ENCODE measurements at places on chromosomes 4 and X.
A peak's percentile ranks its signal among the peaks of the same experiment; 100 is the strongest.

DNA sequence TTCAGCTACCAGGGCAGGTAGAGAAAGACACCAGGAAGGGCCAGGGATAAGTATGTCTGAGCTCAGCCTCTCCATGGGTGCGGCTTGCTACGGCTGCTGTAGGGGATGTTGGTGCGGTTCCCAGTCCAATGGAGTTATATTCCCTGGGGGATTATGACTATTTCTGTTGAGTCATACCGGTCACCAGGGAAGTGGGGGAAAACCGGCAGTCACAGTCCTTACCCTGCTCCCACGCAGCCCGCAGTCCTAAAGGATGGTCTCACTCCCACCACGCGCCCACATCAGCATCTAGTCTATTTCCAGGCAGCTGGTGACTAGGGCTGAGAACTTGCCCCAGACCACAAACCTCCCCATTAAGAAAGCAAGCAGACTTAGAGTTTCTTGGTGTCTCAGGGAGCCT is 191.6 kb downstream of the VEGFC start:
- peak; percentile 43 for DNase-seq

- no peak for DNase-seq
These were observed 5.8 kb upstream of the CLNK start for GRCh38 chr4:10690185-10690907.

DNA sequence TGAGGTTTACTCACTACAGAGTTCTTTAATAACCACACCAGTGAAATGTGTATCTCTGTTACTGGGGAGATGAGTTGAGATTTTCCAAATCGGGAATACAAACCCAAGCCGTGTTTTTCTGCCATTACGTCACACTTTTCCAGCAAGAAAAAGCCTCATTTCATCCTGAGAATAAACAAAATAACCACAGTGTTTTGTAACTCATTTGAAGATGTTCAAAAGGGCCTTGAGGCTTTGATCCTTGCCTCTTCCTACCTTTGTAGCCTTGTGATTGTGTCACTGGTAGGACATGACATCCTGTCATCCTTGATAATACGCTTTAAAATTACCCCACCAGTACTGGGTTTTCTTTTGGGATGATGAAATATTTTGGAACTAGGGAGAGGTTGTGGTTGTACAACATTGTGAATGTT is 2.9 kb downstream of the USP11 start:
- no peak for DNase-seq

GRCh38 chr4:54110019-54110416 is 10.1 kb downstream of the GSX2 start:
- DNase-seq, result no peak

DNA sequence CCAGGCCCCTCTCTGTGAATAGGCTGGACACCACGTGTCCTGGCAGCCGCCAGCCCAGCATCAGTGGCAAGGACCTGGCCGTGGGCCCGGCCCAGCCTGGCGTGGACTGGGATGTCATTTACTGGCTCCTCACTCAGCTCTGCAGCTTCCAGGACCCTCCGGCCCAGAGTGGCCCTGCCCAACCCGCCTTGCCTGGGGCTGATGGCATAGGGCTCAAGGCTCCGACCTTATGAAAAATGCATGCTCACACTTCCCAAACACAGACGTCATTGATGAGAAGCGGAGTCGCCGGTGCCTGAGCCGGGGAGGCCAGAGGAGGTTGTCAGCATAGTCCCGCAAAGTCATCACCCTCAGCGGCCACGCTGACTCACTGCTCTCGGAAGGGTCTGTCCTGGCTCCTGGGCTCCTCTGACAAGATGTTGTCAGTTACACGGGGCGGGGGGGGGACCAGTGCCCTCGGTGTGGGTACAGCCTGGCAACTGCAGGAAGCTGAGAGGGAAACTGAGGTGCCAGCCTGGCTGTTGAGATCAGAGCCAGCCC is 14.3 kb downstream of the CFAP99 start:
- peak; percentile 18 for DNase-seq

GRCh38 chrX:8805974-8806373 is 4.8 kb upstream of the FAM9A start:
- no peak for DNase-seq

- no peak for DNase-seq
These were observed 1360.9 kb downstream of the STIM2 start for GRCh38 chr4:28221536-28221935.

DNA sequence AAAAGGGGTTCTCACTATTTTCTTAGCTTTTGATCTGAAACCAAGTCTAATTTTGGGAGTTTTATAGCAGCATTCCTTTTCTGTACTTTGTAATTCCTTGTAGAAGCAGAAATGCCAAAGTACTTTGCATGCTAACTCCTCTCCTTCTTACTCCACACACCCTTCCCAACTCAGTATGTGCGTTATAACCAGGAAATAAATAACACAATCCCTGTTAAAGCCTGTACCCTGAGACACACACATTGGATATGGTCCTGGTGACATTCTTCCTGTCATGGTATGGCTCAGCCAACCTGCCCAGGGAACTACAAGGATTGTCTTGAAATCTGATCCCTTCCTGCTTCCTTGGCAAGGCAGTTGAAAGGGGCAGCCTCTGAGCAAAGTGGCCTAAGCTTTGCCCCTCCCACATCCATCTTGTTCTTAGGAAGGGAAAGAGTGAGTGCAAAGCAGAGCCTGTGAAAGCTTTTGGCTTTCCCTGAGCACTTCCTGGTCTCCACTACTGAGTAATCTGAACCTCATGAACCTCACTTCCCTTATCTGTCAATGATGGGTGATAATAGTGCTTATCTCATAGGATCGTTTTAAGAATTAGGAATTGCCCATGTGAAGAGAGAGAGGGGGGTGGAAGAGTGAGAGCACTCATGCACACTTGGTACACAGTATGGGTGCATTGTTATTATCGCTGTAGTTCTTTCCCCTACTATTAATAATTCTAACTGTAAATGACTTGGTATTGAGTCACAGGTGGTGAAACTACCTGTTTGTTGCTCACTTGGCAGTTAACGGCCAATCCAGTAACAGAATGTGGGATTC is 109.3 kb downstream of the AFF2 start:
- no peak for DNase-seq

DNA sequence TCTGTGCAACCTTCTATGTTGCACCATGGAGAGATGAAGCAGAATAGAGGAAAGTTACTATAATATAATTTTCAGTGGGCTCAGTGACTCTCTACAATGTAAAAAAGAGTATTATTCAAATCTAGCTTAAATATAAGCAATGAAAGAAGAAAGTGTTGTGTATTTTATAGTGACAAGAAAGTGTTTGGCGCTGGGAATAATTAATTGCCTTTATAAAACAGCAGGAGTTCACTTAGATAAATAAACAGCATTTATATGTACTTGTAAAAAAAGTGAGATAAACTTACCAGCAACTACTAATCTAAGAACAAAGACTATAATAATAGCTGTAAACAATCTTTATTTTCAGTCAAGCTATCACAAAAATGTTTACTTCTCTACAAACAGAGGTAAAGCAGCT is 488.9 kb upstream of the PCDH10 start:
- DNase-seq, result no peak

- no peak for DNase-seq
These were observed 3.4 kb downstream of the SPARCL1 start for GRCh38 chr4:87525636-87526295.

- DNase-seq, result no peak
These were observed 957 bp downstream of the TIMM17B start for GRCh38 chrX:48896611-48897011.

DNA sequence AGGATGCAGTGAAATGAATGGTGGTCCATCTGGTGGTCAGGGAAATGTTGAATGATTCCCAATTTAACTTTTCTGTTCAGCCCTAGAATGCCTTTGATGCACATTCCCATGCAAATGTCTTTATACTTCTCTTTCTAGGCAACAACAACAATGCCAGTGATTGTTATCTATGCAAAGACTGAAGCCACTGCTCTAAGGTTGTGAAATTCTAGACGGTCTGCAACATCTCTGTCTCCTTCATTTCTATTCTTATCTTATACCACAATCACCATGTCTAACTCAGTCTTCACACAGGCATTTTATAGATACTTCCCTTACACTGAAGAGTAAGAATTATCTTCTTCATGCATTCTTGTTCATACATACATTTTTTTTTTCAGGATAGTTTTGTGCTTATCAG is 84.5 kb downstream of the HPGD start:
- no peak for DNase-seq

- no peak for DNase-seq
These were observed 22.9 kb upstream of the SOWAHD start for GRCh38 chrX:119735467-119735866.

- DNase-seq, result no peak
These were observed 61.1 kb upstream of the ARSJ start for GRCh38 chr4:114040319-114041116.

DNA sequence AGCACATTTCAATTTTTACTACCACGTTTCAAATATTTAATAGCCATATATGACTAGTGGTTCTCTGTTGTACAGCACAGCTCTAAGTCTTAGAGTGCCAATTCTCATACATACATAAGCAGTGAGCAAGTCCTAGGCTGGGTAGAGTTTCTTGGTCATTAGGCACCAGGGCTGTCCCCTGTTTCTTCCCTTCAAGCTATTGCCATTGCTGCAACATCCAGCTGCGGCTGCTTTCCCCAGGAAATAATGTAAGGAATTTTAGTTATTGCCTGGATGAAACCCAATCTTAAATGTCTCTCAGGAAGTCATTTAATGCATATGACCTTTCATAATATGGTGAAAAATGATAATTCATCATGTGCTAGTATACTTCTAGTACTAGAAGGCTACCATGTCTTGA is 74.1 kb upstream of the PPP3CA start:
- no peak for DNase-seq

GRCh38 chrX:67353651-67354370 is 190.0 kb upstream of the AR start:
- DNase-seq, result no peak

GRCh38 chr4:53015681-53016080 is 153.6 kb downstream of the RASL11B start:
- DNase-seq, result no peak

GRCh38 chr4:151267104-151267503 is 9.9 kb upstream of the PRSS48 start:
- no peak for DNase-seq

GRCh38 chrX:134600714-134601113 is 57.6 kb downstream of the PLAC1 start:
- no peak for DNase-seq

- DNase-seq, result no peak
These were observed 217.7 kb downstream of the NR3C2 start for GRCh38 chr4:148224476-148224875.

DNA sequence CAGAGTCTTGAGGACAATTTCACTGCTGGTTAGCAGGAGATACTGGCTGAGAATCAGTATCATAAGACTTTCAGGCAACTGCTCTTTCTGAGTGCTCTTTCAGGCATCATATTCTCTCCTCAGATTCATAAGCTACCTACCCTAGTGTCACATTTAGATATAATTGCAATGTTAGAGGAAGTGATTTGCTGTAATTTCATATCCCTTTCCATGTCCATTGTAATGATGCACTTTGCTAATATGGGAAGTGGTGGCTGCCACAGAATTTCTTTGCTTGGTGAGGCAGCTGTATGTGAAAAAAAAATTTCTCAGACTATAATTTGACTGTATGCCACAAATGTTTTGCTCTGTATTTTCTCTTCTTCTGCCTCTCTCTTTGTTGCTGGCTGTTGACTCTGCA is 63.3 kb downstream of the DOCK11 start:
- DNase-seq, result no peak

DNA sequence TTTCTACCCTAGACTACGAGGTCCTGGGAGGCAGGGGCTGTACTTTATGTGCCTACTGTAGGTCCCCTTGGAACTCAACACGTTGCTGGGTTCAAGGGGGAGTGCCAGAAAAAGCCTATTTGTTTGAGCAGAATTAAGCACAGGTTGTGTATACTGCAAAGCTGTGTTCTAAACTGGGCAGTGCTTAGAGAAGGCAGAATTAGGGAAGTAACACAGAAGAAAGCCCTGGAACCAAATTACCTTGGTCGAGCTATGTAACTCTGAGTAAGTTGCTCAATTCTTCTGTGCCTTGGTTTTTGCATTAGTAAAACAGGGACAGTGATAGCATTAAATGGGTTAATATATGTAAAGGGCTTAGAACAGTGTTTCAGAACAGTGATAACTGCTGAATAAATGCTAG is 245.0 kb upstream of the SFRP2 start:
- DNase-seq, result no peak

DNA sequence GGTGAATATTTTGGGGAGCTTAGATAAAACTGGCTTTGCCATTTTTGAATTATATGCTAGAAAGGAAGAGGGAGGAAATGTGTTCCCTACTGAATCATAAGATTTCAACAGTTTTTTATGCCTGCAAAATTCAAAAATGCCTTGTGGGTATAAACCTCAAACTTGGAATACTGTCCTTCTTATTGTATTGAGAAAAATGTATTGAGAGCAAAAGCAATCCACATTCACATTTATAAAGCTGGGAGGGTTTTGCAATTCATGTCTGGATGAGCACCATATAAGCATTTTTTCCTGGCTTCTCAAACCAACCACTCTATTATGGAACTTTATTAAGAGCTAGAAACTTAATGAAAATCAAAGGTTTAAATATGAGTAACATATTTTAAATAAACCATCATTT is 289.8 kb downstream of the PCDH7 start:
- DNase-seq, result no peak

DNA sequence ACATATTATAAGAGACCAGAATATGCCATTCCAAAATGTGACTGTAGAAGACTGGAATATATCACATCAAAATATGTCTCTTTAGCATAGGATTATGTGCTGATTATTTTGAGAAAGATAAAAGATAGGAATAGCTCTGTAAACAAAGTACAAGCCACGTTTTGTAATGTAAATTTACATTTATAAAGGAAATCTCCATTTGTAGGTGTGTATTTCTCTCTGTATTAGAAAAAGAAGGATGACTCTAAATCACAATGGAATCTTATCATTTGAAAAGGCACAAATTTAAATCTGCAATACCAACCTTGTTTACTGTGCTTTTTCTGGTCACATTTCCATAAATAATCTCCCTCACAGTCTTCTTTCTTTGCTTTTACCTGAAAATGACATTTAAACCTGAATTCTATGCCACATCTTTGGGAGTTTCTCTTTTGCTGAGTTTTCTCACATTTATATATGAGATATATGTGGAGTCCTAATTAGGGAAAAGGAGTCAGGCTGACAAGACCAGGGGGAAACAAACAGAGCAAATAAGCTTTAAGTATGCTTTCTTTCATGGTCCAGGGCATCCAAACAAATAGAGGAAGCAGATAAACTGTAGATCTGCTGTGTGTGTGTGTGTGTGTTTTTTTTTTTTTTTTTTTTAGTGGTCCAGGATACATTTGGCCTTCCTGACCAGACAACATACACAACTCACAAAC is 244.0 kb downstream of the CPXCR1 start:
- DNase-seq, result no peak

- no peak for DNase-seq
These were observed 249.6 kb downstream of the AFAP1 start for GRCh38 chr4:7689773-7690693.
